ENCODE measurements at places on chromosomes 13 and 19.

- DNase-seq, result no peak
These were observed 2.1 kb upstream of the CA11 start for GRCh38 chr19:48648134-48648533.

GRCh38 chr19:3604227-3604986 is 2.3 kb downstream of the TBXA2R start:
- DNase-seq, result no peak

DNA sequence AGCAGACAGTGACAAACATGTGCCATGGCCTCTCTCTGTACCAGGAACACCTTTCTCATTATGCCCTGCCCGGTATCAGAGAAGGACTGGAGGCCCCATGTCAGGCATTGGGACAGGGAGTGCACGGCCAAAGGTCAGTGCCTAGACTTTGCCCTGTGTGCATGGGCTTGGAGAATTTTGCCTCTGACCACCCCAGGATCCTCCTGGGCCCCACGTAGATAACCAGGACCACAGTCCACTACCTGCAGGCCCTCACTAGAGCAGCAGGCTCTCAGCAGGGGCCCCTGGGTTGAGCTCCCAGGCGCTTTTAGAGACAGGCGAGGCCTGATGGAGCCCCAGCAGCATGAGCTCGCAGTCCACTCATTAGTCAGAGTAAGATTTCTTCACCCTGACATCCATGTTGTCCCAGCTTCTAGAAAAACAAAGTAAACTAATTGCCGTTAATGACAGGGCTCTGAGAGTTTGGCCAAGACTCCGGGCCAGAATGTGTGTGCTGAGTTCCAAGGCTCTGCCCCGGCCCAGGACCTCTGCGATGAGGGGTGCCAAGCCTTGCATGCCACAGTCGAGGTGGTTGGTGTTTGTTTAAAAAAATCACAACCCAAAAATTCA is 42.7 kb downstream of the CAPN12 start:
- DNase-seq, result no peak

GRCh38 chr19:18541992-18542940 is 1.1 kb downstream of the FKBP8 start:
- DNase-seq, result no peak

DNA sequence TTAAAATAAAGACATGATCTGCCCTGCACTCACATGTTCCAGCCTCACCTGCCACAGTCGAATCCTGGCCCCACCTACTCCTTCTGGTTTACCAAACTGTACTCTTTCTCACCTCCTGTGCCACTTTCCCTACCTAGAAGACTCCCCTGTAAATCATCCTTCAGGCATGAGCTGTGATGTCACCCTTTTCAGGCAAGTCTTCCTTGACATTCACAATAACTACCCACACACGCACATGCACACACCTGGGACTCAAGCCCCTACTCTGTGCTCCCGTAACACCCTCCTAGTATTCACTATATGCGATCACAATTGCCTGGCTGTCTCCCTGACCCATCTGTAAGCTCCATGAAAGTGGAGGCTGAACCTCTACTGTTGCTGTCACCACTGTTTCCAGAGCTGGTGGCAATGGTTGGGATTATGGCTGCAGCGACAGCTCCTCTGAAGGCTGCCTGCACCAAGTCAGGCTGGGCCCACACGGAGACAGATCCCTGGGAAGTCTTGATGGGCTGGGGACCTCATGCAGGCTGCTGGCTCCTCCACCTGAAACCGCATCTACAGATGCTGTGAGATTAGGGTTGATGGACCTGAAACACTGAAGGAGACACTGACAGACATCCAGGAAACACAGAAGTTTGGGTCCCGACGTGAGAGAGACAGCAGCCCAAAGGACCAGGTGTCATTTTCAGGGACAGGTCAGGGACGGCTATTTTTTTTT is 611.1 kb downstream of the UQCRFS1 start:
- DNase-seq, result no peak

DNA sequence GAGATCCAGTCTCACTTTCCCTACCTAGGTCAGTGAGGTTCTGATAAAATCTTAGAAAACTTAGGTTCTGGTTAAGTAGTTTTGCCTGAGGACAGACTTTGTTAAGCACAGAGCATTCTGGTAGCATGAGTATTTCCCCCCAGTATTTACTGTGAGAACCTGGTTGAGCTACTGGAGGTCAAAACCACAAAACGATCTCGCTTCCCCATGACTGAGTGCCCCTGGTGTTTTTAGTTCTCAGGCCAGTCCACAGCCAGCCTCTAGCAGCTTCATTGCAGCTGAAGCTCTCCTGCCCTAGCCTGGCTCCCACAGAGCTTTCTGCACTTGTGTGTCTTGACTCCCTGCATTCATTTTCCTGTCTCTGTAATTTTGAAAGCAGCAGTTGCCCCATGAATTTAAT is 1138.2 kb downstream of the UQCRFS1 start:
- DNase-seq, result no peak

- no peak for DNase-seq
These were observed 725 bp downstream of the ZNF682 start for GRCh38 chr19:20038358-20039202.

DNA sequence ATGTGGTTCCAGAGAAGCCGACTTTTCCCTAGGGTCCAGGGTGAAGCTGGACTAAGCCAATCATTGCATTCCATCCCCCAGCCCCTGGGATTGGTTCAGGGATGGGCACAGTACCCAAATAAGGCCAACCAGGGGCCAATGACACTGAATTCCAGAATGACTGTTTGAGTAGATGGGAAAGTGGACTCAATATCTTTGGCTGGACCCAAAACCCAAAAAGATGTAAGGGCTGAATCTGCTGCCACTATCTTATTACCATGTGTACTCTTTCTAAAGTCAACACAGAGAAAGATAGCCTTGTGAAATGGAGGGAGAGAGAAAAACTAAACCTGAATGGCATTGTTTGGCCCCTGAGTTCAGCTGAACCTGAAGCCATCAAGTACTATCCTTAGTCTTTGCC is 39.2 kb upstream of the TNFSF11 start:
- no peak for DNase-seq

GRCh38 chr13:51324714-51325420 is 14.6 kb upstream of the SERPINE3 start:
- DNase-seq, result no peak

Measured in inflammatory macrophage treated with lipopolysaccharide for 1 hour (primary cell).